ENCODE measurements at places on chromosomes 1 and 21. TPM values are rescaled to one million over a fixed set of nuclear protein-coding genes. Genes with fewer than 3 reads are reported as not detected.

Gene ANKRD65
- 1.6 TPM for total RNA-seq

Gene A3GALT2
- not detected for total RNA-seq

Gene CLCA4
- not detected for total RNA-seq

Gene DIPK1A
- total RNA-seq = 39.7 TPM

Gene OR2L5
- total RNA-seq = 1.8 TPM

Gene FAM163A
- total RNA-seq = 1.6 TPM

Gene LIN28A
- total RNA-seq = not detected

Gene SLC44A3
- 5.1 TPM for total RNA-seq

Gene HES4
- total RNA-seq = 17.1 TPM

Gene SNAP47
- 74.0 TPM for total RNA-seq

Gene PIK3C2B
- total RNA-seq = 24.9 TPM

Gene CD84
- total RNA-seq = 4.4 TPM

Gene SLC44A5
- total RNA-seq = 47.5 TPM

Gene HTR6
- total RNA-seq = 0.92 TPM
